ENCODE measurements at places on chromosomes 11 and 22.
A peak's percentile ranks its signal among the peaks of the same experiment; 100 is the strongest.

GRCh38 chr11:12410006-12410728, 32.8 kb downstream of the PARVA start:
- DNase-seq = peak; percentile 33

DNA sequence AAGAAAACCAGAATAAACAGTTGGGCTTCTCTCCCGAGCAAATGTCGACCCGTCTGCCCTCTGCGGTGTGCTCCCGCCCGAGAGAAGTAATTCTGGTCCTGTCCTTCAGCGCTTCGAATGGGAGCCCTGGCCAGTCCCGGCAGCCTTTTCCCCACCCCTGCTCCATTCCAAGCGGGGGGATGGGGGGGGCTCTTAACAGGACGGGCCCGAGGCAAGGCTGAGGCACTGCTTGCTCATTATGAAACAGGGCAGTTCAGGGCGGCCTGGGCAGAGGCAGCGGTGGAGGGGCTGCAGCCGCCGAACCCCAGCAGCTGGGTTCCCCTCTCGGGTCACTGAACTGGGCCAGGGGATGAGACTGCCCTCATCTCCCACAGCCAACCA, 9.1 kb downstream of the BACE1-AS start:
- no peak for DNase-seq

GRCh38 chr11:20363149-20363499, 390 bp upstream of the HTATIP2 start:
- DNase-seq = no peak

DNA sequence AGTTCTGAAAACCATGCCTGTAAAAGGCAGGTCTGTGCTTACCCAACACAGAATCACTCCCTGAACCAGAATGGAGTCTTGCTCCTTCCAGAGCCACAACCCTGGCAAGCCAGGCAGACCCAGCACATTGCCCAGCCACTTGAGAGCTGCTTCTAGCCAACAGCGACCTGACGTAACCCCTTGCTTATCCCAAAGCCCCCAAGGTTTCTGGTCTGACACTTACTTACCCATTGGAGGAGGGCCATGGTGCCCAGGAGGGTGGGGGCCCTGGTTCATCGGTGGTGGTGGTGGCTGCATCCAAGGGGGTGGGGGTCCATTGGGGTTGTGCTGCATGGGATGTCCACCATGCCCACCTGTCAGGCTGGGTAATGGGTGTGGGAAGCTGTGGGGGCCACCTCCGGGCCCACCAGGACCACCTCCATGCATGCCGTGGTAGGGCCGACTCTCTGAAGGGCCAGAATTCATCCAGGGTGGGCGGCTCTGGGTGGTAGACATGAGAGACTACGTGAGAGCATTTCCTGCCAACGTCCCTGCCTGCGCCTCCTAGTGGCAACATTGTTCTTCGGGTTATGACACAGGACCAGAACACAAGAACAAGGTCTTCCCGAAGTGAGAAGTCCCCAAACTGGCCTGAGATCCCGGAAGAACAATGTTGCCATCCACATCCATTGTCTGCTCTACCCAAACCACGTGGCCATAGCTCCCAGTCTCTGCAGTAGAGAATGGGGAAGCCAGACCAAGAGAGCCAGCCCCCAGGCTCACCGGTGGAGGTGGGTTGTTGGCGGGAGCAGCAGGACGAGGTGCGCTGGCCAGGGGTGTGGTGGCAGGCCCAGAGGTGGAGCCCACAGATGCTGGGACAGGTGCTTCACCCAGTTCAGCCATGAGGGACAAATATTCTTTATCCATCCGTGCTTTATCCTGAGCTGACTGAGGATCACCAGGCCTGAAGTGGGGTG, 7.8 kb upstream of the PYGM start:
- DNase-seq = peak; percentile 43

- no peak for DNase-seq
These were observed 7.8 kb downstream of the LDLRAD3 start for GRCh38 chr11:35951680-35952079.

DNA sequence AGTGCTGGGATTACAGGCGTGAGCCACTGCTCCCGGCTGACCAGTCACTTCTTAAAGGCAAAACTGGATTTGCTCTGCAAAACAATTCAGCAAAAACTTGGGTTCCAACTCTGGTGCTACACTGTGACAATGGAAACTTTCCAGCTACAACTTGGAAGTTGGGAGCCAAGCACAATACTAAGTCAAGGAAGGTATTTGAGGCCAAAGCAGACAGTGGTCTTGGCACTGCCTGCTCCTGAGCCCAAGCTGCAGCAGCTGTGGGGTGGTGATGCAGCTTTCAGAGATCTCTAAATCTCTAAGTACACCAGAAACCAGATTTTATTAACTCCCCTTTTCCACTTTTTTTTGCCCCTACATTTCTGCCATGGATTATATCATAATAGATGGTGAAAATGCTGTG, 17.5 kb downstream of the ADM start:
- no peak for DNase-seq

DNA sequence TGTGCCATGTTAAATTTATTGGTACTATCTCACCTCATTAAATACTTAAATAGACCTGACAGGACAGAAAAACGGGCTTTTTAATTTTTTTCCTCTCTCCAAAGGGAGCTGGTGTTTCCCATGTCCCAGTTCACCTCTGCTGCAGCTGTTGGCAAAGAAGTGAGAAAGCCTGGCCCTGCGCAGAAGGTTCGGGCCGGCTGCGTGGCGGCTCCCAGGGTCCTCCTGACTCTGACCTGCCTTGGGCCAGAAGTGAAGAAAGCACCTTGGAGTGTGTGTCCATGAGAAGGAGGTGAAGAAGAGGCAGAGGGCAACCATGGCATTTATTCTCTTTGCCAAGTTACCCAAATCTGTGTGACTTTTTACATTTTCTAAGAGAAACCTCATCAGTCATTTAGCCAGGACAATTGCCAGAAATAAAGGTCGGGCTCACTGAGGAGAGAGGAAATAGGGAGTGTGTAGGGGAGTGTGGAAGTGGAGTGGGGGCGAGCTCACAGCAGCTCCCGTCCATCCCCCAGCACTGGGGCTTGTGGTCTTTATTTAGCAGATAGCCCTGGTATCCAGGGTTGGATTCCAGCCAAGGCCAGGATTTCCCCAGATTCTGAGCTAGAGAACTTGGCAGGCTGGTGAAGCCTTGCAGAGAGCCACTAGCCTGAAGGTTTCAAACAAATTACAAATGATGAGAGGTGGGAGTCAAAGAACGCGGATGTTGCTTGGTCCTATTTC, 102.4 kb upstream of the CADM1 start:
- no peak for DNase-seq

DNA sequence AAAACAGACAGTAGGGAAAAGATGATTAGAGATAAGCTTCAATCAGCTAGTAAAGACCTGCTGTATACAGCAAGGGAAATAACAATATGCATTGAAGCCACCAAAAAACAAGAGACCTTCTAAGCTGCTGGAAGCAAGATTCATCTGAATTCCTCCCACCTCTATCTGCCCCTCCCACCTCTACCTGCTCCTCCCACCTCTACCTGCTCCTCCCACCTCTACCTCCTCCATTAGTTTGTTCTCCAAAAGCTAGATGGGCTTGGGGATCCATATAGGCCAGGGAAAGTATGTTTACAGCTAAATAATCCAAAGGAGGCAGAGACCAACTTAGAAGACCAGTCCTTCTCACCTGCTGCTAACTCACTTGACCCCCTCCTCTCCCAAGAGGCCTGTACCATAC, 33.2 kb downstream of the PAK1 start:
- DNase-seq = no peak

All from HT1080 (cell line).